ENCODE measurements at places on chromosomes 12 and 14.

DNA sequence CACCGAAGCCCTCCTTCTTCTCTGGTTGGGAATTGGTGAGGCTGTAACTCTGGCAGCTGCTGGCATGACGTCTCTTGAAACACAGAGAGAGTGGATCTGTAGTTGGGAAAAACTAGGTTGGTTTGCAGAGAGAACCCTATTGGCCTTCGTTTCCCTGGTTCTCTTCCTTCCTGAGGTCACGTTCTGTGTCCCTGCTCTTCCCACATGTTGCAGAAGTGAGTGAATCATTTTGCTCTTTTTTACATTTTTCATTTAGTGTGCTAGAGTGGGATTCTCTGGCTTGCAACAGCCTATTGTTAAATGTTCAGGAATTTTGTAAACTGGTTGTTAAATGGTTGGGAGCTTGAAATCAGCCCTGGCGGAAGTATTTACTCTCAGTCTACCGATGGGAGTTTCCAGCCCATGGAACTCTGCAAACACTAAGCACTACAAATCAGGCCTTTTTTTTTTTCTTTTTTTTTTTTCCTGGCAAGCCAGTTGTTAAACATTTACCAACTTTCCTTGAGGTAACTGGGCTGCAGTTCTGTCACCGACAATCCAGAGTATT lies 26.8 kb upstream of the CKAP4 start:
- no peak for DNase-seq

DNA sequence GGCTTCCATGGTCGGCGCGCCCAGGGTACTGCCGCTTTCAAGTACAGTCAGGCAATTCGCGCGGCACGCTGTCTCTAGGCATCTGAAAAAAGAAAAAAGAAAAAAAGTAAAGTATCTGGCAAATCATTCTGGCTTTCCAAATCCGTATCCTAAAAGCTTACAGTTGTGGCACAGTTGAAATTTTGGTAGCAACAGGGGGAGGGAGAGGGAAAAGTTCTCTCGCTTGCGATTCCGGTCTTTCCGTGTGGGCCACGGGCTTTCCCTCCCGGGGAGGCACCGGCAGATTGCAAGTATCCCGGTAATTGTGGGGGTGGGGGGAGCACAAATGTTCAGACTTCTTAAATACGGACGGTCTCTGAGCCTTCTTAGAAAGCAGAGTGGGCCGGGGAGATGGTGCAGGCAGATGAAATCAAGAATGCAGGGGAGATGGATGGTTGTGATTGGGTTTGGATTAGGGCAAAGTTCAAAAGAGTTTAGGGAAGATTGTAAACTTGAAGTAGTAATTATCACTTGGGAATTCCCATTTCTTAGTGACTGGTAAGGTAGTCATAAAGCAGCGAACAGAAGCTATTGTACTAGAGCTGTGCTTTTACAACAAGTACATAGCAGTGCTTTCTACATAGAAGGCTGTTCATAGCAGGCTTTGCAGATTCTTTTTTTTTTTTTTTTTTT lies 1.2 kb downstream of the SOCS2 start:
- DNase-seq = no peak

GRCh38 chr12:2877953-2878732 lies 1.1 kb downstream of the RHNO1 start:
- no peak for DNase-seq

GRCh38 chr14:21527318-21527679 lies 1.2 kb upstream of the SALL2 start:
- no peak for DNase-seq

DNA sequence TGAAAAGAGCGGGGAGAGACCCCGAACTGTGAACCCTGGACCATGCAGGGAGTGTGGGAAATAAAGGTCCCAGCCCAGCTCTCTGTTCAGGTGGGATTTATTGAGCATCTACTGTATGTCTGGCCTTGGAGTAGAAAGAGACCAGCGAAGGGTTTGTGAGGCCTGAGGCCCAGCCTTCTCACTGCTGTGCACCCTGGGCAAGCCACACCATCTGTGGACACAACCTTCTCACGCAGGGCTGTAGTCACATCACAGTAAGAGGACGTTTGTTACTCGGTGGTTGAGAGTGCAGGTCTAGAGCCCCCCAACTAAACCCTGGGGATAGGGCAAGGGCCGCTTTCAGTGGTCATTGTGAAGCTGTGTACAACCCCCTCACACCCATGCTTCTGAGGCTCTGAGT lies 18.2 kb downstream of the FAM222A start:
- no peak for DNase-seq

- no peak for DNase-seq
Observed at GRCh38 chr14:29735459-29735858, 192.2 kb downstream of the PRKD1 start.

- no peak for DNase-seq
Observed at GRCh38 chr12:7131502-7131866, 1.3 kb downstream of the CLSTN3 start.

DNA sequence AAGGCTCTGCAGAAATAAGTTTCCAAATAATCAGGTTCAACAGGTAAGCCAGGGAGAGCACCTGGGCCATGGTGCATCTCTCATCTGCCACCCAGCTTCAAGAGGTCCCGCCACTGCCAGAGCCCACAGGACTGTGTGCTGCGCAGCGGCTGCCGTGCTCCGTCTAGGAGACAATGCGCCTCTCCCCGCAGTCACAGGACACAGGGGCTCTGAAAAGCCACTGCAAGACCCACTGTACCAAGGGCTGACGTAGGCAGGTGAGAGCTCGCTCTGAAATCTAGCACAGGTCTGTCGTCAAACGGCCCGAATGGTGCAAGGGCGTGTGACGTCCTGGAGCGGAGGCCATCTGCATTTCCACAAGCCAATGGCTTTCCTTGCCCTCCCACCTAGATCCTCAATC lies 201.1 kb downstream of the CALM1 start:
- no peak for DNase-seq

- DNase-seq = peak; percentile 30
Observed at GRCh38 chr12:106246891-106247673, 738 bp downstream of the CKAP4 start.

DNA sequence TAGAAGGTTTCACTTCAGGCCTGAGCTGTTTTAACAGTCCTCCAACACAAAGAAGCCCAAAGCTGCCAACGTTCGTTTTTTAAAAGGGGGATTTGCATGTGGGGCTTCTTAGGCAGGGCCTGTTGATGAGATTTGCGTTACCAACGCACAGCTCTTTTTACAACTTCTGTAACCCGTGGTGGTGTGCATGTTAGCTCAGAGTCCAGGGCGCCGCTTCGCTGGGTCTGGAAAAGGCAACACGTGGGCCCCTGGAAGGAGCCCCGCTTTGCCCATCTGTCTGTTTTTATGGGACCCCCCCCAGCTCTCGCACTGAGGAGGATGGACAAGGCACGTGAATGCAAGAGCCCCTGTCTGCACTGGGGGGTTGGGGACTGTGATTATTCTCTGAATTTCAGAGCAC lies 84.0 kb downstream of the ESR2 start:
- DNase-seq = no peak

DNA sequence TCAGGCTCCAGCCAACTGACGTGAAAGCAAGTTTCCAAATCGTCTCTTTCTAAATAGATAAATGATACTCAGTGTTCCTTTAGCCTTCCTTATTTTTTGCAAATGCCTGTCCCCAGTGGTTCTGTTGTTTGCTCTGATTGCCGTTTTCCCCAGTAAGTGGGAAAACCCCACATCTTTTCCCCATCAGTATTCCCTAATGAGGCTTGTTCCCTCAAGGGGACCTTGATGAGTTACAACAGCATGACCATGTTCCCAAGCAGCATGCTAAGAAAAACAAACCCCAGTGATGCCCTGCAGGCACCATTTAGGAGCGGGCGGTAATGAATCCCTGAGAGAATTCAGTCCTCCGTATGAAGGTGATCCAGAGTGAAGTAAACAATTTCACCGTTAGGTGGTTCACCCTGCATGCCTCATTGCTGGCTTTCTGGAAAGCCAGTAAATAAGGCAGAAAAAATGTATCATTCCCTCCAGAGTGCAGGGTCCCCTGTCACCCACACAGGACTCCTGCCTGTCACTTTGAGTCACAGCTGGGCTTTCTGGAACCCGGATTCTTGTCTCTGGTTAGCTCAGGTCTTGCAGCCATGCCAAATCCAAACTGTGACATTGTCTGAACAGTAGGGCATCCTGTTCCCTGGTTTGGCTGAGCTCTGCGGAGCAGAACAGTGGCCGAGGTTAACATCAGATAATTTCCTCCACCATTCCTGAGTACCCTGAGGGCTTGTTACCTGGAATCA lies 222.6 kb downstream of the RGS6 start:
- no peak for DNase-seq

DNA sequence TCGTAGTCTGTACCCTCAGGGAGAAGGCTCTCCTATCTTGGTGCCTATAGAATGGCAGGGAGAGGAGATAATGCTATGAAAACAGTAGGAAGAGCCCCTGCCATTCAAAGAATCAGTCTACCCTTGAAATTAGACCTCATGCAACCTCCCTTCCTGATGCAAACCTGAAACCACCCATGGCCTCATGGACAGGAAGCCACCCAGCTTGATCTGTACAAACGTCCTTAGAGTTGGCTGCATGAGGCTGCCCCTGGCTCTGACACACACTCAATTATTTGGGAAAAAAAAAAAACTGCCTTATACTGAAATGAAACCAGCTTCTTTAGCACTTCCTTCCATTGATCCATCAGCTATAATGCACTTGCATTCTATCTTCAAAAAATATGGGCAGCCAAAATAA lies 116.6 kb upstream of the BCL2L14 start:
- no peak for DNase-seq

DNA sequence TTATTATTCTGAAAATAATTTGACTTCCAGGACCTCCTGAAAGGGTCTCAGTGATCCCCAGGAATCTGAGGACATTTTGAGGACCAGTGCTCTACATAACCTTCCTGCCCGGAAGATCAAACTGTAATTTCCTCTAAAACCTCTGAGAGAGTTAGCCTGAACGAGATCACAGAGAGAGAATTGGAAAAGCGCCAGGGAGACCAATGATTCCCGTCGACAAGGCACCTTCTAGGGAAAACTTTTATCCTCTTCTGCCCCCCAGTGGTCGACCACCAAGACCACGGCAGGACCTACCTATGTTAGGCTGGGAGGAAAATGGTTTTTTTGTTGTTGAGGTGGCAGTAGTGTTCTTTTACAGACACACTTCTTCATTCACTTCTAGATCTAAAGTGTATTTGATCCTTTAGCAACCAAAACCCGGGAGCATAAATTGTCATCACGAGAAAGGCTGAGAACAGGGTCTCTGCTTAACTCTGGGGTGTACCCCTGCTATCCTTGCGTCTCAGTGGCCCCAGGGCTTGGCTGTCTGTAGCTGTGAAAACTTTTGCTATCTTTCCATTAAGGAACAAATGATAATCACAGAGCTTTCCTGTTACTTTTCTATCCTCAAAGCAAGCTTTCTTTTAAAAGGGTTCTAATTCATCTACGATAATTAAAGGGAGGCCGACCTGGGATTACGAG lies 62.9 kb upstream of the NID2 start:
- no peak for DNase-seq

- no peak for DNase-seq
Observed at GRCh38 chr12:57488402-57489156, 711 bp downstream of the MARS1 start.

- no peak for DNase-seq
Observed at GRCh38 chr12:130875193-130875592, 3.3 kb downstream of the RAN start.

GRCh38 chr12:2372178-2372577 lies 319.4 kb downstream of the CACNA1C start:
- DNase-seq = no peak

GRCh38 chr14:104979758-104980610 lies 1.8 kb upstream of the AHNAK2 start:
- no peak for DNase-seq

- DNase-seq = no peak
Observed at GRCh38 chr12:112341046-112341825, 41.0 kb downstream of the HECTD4 start.

- no peak for DNase-seq
Observed at GRCh38 chr12:2244013-2244861, 191.4 kb downstream of the CACNA1C start.

GRCh38 chr12:7557227-7557626 lies 53.6 kb upstream of the CD163 start:
- no peak for DNase-seq

DNA sequence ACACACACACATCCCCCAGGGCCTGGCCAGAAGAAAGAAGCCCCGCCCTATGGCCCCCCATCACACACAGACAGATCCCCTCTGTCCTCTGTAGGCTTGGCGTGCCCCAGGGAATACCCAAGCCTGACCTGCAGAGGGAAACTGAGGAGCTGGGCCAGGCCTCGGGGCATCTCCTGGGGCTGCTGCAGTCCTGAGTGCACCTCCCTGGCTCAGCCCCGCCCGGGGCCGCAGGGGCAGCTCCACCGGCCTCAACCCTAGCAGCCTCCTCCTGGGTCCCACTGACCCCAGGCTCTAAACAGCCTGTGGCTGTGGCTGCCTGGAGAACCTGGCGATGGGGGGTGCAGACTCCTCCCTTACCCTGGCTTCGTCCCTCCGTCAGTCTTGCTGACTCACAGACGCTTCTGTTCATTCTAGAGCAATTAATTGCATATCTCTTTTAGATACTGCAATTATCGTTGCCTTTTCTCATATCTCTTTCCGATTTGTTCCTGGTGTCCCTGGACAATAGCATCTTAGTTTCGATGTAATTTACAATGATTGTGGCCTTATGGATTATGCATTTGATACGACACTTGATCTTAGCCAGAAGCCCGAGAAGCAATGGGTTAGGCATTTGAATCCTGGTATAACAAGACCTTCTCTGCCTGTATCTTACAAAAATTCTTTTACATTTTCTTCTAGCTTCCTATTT lies 45.8 kb upstream of the EIF5 start:
- no peak for DNase-seq

DNA sequence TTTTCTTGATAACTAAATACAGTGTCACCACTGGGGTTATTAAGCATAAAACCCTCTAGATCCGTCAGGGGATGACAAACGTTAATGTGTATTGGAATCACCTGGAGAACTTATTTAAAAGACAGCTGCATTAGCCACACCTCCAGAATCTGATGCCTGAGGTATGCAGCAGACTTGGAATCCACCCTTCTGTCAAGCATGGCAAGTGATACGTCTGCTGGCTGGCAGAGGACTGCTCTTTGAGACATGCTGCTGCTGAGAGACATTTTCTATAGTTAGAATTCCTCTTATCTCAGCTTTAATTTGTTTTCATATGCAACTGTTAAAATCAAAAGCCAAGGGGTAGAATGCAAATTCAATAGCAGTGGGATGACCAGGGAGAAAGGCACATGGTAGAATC lies 496.3 kb downstream of the NELL2 start:
- DNase-seq = no peak

GRCh38 chr14:102951799-102952198 lies 29.3 kb downstream of the AMN start:
- DNase-seq = no peak

DNA sequence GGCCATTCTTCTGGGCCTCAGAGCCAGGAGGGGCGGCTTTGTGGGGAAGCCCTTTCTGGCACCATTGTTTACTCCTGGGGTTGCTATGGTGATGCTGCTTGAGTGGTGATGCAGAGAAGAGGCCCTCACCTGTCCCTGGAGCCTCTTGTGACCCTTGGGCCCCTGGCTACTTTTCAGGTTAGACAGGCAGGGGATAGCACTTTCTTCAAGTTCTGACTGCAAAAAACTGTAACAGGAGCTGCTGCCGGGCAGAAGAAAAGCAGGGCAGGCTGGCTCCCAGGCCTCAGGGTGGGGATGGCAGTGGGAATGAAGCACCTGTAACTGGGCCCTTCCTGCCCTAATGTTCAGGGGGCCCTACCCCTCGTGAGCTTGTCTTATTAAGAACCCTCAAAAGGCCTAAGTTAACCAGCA lies at the start of gene TEX52:
Gene TEX52, minus strand, starts transcription at position 19 of the 411 bp plus-strand sequence. Its CDS starts 13 bp downstream, at position 6.
- no peak for DNase-seq

- no peak for DNase-seq
Observed at GRCh38 chr12:71904629-71905028, 34.0 kb upstream of the TPH2 start.

All from stimulated activated CD8-positive, alpha-beta memory T cell treated with anti-CD3 and anti-CD28 coated beads, Interleukin-2, amount 100 ng/mL, for 1 hour (primary cell).